Psoas muscle (tissue), 8 donors: ENCODE measurements at places on chromosomes 4 and X. TPM values are rescaled to one million over a fixed set of nuclear protein-coding genes. Genes with fewer than 3 reads are reported as not detected.

DNA sequence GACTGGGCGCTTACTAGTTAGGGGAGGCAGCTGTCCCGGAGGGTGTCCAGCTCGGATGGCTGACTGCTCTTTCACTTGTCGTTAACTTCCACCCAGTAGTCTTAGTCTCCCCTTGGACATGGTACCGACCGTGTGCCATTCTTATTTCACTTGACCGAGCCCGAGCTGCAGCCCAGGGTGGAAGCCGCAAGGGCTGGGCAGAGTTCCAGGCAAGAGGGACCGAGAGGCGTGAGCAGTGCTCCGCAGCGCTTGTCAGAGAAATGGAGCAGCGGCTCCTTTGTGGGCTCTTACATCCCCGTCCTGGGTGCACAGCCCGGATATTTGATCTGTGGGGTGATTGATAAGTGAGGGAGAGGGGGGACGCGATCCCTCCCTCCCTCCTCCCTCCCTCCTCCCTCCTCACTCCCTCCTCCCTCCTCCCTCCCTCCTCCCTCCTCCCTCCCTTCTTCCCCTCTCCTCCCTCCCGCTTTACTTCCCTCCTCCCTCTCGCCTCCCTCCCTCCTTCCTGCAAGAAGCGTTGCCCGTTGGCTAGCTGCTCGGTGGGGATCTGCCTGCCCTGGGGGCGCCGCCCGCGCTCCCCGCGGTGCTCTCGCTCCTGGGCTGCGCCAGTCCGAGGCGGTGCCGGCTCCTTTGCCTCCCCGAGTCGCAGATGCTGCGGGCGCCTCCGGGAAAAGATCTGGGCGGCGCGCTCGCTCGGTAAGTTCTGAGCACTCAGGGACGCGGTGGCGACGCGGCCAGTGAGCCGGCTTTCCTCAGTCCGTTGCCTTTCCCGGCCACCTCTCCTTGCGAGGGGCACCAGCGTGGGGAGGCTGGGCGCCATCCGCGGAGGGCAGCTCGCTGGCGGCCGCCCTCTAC, at the start of gene SLITRK2:
Gene SLITRK2 (plus strand): TSS at position 499 of the 855 bp plus-strand sequence. CDS start 4,597 bp downstream, outside the sequence.
- DNase-seq = peak; percentile 45

GRCh38 chr4:110049951-110050925, 137.6 kb downstream of the EGF start:
- no peak for DNase-seq

DNA sequence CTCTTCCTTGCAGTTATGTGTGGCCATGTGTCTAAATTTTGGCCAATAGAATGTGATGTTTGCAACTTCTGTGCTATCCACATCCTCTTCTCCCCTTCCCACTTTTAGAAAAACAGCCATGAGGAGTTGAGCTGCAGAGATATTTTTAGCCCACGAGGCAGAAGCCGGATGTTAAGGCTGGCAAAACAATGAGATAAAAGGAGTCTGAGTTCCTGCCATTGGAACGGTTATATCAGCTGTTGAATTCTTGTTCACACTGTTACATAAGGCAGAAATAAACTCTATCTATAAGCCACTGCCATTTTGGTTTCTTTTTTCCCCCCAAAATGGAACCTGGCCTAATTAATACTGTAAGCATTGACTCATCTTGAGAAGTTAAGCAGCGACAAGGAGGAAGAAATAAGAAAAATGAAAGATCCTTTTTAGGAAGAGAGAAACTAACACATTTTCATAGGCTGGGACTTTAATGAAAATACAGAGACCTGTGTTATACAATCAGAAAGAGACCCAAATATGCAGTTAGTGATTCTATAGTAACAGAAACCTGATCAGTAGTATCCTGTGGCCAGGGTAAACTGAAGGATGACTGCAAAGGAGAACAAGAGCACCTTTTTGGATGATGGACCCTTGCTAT, 200.5 kb downstream of the INPP4B start:
- no peak for DNase-seq

The CT47B1 gene
- not detected for total RNA-seq

- DNase-seq = no peak
Observed at GRCh38 chr4:126386512-126386911, 1071.8 kb downstream of the FAT4 start.

The CT45A2 gene
- total RNA-seq = not detected

The IL13RA1 gene
- total RNA-seq = 32.8 TPM

The MAGED4B gene
- total RNA-seq = 1.2 TPM

DNA sequence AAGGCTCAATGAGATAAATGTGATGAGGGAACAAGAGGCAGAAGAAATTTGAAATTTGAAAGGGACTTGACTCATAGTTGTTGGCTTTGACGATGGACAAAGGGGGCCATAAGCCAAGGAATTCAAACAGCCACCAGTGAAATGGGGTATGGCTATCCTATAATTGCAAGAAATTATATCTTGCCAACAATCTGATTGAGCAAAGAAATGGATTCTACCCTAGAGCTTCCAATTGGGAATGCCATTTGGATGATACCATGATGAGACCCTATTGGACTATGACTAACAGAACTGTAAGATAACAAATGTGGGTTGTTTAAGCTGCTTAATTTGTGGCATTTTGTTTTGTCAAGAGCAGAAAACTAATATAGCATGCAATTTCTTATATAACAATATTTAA, 270.1 kb upstream of the ARSJ start:
- DNase-seq = no peak

The FAM53A gene
- total RNA-seq = 0.71 TPM

DNA sequence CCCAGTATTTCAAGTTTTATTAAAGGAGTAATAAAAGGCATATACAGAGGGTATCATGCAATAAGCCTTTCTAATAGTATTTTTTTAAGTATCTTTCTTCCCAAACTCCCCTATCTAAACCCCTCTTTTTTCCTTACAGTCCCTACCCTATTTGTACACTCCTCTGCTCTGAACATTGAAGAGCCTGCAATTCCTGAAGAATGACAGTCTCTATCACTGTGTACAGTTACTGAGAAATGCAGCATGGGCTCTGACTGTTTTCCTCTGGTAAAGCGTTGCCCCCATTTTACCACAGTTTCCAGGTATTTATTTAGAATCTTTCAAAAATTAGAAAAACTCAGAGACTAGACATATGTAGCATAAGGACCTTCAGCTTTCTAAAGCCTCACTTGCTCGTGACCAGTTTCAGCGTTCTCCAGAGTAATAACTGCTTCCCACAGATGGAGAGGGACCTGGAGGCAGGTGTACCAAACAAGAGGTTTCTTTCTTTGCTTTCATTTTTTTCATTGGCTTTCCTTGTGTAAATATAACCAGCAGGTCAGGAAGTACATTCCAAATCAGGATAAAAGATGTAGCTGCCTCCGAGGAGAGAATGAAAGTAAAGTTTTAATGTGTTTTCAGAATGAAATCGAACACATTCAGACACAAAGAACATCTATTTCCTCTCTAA, 230.8 kb downstream of the CFAP299 start:
- DNase-seq = no peak

The RHOXF2B gene
- total RNA-seq = not detected

The CLCN5 gene
- 8.2 TPM for total RNA-seq

DNA sequence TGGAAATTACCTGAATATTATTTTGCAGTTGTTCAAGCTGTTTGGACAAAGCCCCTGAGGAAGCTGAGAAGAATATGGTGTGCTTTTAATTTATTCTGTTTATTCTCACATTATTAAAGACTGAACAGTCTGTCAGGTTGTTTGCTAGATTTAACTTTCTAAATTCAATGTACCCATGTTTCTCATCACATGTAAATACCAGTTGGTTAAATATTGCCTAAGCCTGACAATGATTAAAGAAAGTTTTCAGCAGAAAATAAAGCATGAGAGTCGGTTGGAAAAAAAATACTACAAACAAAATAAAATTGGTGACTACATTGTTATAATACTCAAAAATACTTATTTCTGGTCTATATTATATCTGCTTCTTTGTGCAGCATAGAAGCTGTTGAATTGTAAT, 1974.7 kb downstream of the ARAP2 start:
- no peak for DNase-seq

The RASSF6 gene
- not detected for total RNA-seq

DNA sequence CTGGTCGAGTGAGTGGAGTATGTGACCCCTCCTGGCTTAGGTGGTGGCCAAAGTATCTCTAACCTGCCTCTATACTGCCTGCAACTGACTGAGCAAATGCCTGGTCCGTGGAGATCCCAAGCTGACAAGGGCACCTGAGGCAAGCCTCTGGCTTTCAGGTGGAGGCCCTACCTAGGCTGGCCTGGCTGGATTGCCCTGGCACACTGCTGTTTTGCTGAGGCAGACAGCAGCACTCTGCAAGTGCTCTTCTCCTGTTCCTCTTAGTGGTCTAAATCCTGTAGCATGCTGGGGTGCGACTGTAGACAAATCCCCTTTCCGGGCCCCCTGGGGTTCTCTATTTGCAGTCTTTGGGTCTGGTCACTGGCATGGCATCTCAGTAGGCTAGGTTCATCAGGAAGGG, 44.8 kb downstream of the PNMA5 start:
- DNase-seq = no peak

The ALPK1 gene
- 2.3 TPM for total RNA-seq

GRCh38 chr4:14375816-14376215, 626.5 kb upstream of the CPEB2 start:
- DNase-seq = no peak

DNA sequence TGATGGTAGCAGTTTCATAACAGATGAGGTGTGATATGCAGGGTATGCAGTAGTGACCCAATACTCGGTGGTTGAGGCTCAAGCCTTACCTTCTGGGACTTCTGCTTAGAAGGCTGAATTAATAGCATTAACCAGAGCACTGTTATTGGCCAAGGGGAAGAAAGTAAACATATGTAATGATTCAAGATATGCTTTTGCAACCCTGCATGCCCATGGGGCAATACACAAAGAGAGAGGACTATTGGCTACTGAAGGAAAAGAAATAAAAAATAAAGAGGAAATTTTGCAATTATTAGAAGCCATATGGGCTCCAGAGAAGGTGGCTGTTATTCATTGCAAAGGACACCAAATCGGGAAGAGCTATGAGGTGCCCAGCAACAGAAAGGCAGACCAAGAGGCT, 8.7 kb downstream of the GAGE10 start:
- DNase-seq = no peak

DNA sequence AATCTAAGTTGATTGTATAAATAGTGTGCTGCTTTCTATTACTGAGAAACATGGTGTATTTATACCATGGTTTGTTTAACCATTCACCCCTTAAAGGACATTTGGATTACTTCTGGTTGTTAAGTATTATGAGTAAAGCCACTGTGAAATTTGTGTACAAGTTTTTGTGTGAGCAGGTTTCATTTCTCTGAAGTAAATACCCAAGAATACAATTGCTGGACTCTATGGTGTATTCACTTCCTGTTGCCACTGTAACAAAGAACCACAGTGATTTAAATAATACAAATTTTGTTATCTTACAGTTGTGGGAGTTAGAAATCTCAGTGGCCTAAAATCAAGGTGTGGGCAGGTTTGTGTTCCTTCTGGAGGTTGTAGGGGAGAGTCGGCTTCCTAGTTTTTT, 869.6 kb downstream of the CCSER1 start:
- no peak for DNase-seq

DNA sequence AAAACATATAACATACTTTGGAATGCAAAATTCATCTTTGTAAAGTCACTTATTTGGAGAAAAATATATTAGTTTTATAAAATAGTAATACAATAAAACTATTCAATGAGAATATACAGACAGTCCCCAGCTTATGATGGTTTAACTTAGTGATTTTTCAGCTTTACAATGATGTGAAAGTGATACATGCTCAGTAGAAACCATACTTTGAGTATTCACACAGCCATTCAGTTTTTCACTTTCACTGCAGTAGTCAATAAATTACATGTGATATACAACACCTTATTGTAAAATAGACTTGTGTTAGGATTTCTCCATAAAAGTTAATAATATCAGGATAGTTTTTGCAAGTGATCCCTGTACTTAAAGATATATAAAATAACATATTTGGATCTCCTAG, 436.0 kb downstream of the CENPC start:
- DNase-seq = no peak

GRCh38 chrX:55638933-55639332, 15.7 kb downstream of the FOXR2 start:
- DNase-seq = no peak

DNA sequence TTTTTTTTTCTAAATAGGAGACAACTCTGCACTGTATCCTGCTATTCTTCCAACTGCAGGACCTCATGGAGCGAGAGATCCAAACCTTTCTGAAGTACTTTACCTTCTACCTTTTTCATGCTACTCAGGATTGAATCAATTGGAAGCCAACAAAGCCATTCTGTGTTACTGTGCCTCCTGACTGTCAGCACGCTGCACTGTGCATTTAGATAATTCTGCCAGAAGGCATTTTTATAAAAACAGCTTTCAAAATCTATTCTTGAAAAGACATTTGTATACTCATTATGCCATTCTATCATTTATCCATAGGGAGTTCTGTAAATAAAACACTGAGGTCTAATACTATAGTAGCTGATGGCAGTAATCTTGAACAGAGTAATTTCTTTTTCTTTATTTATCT, 142.8 kb downstream of the SLIT2 start:
- DNase-seq = no peak

DNA sequence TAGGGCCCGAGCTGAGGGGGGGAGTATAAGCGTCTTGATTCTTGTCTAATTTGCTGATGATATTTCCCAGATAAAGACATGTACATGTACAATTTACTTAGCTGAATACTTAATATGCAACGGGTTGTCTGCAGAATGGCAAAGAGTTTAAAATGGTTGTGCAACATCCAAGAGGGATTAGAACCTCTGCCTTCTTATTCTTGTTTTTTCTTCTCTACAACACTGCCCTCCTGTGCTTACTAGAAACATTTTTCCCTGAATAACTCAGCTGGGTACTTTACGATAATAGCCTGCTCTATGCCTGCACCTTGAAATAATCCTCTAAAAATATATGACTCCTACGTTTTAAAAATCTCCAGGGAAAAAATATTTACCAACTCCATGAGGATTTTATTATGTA, 41.8 kb downstream of the INTS12 start:
- no peak for DNase-seq

DNA sequence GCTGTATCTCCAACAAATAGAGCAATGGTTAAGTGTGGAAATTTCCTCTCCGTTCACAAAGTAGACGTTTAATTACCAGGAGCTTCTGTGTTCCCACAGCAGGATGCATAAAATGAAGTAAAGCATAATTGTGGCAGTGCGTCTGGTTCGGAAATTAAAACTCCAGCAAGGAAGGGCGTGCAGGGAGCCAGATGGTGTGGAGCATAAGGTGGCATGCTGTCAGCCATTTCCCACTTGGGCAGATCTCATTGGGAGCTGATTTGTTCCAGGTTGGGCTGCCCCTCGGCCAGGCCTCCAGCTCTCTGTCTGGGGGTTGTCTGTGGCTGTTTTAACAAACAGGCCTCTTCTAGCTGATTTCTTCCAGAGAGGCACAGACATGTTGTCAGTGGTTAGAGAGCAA, 182.1 kb upstream of the CLNK start:
- DNase-seq = no peak

GRCh38 chrX:102651242-102652011, at the start of gene GPRASP1:
TSS of gene GPRASP1 (plus strand) at chrX:102651483. CDS start at chrX:102653914, 2,431 bp downstream.
- DNase-seq = peak; percentile 63
